ENCODE measurements at places on chromosomes 11 and 22. TPM values are rescaled to one million over a fixed set of nuclear protein-coding genes. Genes with fewer than 3 reads are reported as not detected.
A peak's percentile ranks its signal among the peaks of the same experiment; 100 is the strongest.

STK33 gene
- 2.9 TPM for total RNA-seq

ACER3 gene
- 18.6 TPM for total RNA-seq

C11orf65 gene
- total RNA-seq = 0.86 TPM

LMO1 gene
- total RNA-seq = not detected

BAIAP2L2 gene
- total RNA-seq = 2.3 TPM

DKK3 gene
- 316 TPM for total RNA-seq

B4GALNT4 gene
- total RNA-seq = 1.3 TPM

ZP1 gene
- not detected for total RNA-seq

DNA sequence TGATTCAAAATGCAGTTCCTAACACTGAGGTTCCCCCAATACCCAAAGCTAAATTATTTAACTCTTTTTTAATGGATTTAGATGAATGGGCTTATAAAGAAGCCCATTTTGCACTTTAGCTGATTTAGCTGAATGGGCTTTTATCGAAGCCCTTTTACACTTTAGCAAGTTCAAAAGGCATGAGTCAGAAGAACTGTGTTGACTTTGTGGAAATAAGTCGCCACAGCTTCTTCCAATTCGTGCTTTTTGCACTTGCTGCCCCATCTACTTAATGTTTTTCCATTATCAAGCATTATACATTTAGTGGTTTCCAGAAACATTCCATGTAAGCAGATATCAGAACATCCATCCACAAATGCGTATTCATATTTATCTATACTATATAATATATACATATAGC lies 20.5 kb upstream of the GRIA4 start:
- DNase-seq = no peak

DNA sequence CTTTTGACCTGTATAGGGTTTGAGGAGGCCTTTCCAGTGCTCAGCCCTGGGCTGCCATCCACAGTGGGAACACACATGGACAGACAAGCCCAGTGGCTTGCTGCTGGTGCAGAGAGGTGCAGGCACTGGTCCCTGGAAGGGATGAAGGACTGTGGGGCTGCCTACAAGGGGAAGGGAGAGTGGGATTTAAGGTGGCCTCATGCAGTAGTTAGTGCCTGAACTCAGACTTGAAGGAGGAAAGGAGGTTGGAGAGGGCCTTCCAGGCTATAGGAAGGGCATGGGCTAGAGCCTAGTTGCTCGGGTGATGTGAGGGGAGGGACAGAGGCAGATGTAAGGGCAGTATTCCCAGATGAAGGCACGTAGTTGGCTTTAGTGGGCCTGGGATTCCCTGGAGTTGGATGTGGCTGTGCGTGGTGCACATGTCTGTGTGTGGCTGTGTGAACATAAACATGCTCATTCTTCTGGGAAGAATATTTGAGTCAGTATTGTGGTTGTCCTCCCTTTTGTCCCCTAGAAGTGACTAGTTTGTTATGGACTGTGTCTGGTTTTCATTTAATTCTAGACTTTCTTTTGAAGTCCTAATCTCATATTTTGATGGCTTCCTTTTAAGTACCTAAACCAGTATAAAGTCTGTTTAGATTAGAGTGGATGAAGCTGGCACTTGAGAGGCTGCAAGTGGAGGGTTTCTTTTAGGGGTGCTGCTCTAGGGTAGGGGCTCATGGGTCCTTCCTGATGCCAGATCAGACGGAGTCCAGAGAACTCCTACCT lies 18.4 kb downstream of the YDJC start:
- DNase-seq = no peak

GRCh38 chr22:22578702-22579424 lies 19.8 kb upstream of the PRAME start:
- DNase-seq = peak; percentile 62

DNA sequence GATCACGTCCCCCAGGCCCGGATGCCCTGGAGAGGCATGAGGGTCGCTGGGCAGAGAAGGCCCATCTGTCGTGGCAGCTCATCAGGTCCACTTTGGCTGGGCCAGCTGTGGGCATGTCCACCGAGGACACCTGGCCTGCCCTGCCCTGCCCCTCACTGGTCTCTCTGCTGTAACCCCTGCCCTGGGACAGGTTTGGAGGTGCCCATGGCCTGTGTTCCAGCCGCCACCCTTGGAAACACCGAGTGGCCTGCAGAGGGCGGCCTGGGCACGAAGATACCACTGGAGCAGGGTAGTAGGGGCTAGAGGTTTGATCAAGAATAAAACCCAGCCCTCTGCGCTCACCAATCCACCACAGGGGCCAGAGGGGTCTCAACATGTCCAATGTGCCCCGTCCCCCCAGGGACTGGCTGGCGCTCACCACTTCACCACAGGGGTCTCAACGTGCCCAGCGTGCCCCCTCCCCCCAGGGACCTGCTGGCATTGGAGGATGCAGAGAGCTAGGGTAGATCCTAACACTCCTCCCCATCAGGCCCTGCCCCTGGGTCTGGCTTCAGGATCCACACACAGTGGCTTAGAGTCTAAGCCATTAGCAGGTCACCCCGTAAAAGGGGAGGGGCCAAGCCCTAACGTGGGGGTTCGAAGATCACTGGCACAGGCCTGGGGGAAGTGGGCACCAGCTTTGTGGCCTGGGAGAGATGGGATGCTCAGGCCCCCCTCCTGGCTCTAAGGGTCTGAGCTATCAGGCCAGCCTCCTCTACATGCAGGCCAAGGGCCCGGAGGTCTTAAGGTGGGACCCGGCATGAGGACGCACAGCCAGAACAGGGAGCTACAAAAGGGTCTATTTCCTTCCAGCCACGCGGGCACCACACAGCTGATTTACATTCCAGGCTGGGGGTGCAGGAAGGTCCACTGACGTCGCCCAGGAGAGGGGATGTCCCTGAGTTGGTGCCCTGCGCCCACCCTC lies 1.3 kb upstream of the HDAC10 start:
- DNase-seq = peak; percentile 62

DNA sequence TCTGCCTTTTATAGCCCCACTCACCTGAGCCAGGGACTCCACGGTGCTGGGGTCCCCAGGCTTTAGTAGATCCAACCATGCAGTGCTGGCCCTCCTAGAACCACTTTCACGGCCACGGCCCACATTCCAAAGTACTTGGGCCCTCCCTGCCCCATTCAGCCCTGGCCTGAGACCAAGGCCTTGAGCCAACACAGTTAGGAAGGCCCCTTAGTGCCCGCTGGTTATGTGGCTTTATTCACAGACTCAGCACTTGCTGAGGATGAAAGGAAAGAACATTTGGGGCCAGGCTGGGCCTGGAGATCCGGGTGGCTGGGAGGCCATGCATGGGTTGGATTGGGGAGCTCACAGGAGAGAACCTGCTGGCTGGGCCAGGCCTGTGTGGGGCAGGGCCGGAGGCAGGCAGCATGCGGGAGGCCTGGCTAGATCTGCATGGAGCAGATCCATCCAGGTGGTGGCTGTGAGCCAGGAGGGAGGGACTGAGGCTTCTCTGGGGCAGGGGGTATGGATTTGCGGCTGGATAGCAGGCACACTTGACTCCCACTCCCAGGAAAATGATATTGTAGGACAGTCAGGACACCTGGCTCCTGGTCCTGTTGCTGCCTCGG lies 12.6 kb downstream of the CHRM1 start:
- DNase-seq = no peak

- no peak for DNase-seq
These were observed 491.8 kb upstream of the TENM4 start for GRCh38 chr11:79932612-79933011.

DNA sequence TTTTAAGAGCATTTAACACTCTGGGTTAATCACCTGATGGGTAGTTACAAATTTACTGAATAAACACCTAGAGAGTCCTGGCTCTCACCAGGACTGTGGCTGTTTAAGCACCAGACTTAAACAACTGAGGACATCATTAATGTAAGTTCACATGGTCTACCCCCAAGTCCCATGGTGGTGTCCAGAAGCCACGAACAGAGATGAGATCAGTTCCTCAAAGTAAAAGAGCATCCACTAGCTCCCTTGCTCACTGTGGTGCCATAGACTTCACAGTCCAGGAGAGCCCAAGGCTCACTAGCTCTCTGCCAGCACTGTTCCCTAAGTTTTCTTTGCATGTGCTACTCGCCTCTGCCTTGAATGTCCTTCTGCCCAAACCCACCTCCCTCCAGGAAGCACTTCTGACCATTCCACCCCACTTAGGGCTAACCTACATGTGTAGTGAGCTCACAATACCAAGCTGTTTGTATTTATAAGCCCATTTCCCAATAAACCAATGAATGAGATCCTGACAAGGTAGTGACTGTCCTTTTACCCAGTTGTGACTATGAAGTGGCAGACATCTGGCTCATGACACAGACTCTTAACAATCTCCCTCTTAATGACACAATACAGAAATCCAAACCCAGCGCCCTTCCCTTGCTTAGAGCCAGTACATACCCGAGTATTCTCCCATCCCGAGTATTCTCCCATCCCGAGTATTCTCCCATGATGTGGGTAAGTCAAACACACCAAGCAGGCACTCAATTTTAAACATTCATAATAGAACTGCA lies 15.7 kb downstream of the NAP1L4 start:
- DNase-seq = no peak

- DNase-seq = no peak
These were observed 58.6 kb downstream of the DDIAS start for GRCh38 chr11:82959987-82960778.

DNA sequence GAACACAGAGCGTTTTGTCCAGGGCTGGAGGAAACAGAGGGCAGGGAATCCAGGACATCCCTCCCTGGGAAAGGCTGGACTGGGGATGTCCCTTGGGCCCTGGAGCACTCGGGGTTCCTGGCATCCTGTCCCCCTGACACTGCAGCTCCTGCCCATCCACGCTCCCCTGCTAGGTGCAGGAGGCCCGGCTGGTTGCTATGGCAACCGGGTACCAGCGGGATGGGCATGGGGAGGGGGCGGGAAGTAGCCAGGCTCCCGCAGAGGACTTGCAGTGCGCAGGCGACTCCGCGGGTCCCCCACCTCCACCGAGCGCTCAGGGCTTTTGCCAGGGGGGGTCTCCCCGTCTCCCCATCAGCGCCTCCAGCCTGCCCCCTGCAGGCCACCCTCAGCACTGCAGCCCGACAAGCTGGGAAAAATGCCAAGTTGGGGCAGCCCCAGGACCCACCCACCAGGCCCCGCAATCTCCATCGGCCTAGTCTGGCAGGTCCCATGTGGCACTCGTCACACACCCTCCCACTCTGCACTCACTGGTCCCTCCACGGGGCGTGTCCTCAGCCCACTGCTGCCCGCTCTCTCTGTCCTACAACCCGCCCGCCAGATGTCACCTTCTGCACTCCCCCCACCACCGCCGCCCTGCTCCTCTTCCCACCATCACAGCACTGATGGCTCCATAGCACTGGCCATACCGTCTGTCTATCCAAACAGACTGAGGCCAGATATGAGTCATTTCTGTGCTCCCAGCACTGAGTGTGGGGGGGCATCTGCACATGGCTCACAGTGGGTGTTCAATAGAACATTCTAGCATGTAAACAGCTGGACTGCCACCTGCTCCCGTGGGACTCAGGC lies 31.5 kb downstream of the KIAA0930 start:
- peak; percentile 85 for DNase-seq

GRCh38 chr11:65915101-65915820 lies 3.6 kb downstream of the C11orf68 start:
- no peak for DNase-seq

- DNase-seq = peak; percentile 21
These were observed 45.6 kb downstream of the TRMU start for GRCh38 chr22:46381142-46381541.

- DNase-seq = no peak
These were observed 84.3 kb downstream of the CCDC81 start for GRCh38 chr11:86459002-86459385.

DNA sequence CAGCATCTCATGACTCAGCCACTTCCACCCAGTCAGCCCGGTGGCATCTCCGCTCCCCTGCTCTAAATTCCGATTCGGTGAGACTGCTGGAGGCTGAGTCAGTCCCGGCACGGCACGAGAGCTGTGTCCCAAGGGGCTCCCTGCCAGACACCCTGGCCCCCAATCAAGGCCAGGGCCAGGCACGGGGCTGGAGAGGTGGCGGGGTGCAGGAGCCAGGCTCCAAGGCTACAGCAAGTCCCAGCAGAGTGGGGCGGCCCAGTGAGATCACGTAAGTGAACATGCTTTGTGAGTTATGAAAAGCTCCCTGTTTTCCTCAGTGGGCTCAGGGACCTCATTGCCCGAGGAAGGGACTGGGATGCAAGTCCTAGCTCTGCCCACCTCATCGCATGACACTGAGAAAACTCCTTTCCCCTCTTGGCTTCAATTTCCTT lies 3.0 kb downstream of the C11orf68 start:
- peak; percentile 96 for DNase-seq

GRCh38 chr11:65884716-65885092 lies 3.6 kb downstream of the FIBP start:
- DNase-seq = peak; percentile 74

DNA sequence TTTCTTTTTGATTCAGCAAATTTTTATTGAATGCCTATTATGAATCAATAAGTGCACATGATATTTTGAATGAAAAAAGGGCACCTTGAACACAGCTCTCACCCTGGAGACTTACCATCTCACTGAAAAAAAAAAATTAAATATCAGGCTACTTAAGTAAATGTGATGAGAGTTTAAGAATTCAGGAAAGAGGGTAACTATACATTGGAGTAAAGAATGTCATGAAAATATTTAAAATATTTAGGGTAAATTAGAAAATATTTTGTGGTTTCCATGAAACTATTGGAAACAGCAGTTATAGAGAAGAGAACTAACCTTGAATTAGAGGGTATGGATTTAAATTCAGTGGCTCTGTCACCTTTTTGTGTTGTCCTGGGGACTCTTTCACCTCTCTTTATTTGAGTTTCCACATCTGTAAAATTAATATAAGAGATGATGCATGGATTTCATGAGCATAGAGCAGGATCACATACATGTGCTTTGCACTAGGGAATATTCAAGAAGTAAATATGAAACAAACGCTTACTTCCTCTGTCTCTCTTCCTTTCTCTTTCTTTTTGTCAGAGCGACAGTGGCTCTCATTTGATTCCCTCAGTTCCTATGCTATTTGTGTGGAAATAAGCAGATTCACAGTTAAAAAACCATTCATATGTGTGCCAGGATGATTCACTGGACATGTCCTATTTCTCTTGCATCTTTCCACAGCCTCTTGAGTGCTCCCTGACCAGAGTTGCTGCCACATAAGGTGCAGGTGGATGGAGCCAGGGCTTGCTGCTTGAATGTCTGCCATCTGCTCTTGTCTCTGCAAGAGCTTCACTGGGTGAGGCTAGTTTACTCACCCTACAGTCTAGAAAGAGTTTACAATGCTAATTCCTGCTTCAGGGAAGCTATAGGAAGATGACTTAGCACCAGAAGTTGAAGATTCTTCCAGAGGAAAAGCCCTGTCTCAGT lies 533.1 kb downstream of the ETS1 start:
- DNase-seq = no peak

- DNase-seq = peak; percentile 49
These were observed 16.2 kb downstream of the CAPN5 start for GRCh38 chr11:77082838-77083565.

- peak; percentile 73 for DNase-seq
These were observed 394.3 kb downstream of the TMEM135 start for GRCh38 chr11:87432022-87432421.
